ENCODE measurements at places on chromosomes 6 and 20.

DNA sequence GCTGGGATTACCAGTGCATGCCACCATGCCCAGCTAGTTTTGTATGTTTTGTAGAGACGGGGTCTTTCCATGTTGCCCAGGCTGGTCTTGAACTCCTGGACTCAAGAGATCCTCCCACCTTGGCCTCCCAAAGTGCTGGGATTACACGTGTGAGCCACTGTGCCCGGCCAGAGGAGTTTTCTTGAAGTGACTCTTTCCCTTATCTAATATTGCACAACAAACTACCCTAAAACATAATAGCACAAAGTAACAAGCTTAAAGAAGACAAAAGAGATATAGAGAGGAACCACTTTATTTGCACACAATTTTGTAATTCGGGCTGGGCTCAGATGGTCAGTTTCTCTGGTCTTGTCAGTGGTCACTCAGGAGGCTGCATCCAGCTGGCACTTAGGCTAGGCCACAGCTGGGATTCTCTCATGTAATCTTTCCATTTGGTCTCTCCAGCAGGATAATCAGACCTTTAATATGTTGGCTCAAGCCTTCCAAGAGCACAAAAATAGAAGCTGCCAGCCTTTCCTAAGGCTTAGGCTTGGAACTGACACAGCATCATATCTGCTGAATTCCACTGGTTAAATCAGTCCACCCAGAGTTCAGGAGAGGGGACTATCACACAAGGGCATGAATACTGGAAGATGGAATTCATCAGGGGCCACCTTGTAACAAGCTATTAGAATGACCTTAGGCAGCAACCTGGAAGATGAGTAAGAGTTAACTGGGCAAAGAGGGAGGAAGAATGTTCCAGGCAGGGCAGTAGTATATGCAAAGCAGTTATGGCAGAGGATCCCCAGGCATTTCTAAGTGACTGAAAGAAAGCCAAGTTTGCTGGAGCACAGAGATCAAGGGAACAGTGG lies 56.7 kb upstream of the PNRC1 start:
- DNase-seq, result no peak

GRCh38 chr6:111597291-111598086 lies 8.2 kb downstream of the TRAF3IP2 start:
- no peak for DNase-seq

DNA sequence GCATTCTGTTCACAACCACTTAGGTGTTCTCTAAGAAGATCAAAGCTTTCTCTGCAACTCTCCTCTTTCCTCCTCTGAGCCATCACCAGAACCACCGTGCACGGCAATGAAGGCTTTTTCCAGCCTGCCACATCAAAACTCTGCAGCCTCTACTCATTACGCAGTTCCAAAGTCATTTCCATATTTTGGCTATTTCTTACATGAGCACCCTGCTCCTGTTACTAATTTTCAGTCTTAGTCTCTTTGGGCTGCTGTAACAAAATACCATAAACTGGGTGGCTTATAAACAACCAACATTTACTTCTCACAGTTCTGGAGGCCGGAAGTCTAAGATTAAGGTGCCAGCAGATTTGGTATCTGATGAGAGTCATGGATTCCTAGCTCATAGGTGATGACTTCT lies 70.4 kb upstream of the THBS2 start:
- DNase-seq, result no peak

DNA sequence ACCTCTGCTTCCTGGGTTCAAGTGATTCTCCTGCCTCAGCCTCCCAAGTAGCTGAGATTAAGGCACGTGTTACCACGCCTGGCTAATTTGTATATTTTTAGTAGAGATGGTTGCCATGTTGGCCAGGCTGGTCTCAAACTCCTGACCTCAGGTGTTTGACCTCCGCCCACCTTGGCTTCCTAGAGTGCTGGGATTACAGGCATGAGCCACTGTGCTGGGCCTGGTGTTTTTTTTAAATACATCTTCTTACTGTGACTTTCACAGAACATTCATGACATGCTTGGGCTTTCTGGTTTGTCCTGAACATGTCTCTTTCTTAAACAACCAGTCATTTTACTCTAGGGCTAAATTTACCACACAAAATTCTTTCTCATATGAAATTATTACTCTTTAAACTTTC lies 34.7 kb upstream of the FAM8A1 start:
- DNase-seq, result no peak

- DNase-seq, result no peak
Measured at GRCh38 chr6:50724381-50725124, 11.2 kb downstream of the TFAP2D start.

DNA sequence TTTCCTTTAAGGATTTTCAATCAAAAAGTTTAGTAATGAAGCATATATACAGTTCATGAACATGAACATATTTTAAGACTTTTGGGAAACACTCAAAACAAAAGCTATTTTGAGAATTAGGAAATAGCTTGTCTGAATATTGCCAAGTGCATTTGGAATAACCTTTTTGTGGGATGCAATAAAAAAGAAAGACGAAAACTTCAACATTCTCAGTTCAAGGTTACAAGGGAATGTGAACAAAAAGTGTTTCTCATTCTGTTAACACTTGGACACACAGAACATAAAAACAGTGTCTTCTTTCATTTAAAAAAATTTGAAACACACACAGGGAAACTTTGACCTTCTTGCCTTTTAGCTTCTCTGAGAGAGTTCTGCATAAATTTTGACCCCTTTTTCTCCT lies 72.7 kb upstream of the TCF21 start:
- no peak for DNase-seq

DNA sequence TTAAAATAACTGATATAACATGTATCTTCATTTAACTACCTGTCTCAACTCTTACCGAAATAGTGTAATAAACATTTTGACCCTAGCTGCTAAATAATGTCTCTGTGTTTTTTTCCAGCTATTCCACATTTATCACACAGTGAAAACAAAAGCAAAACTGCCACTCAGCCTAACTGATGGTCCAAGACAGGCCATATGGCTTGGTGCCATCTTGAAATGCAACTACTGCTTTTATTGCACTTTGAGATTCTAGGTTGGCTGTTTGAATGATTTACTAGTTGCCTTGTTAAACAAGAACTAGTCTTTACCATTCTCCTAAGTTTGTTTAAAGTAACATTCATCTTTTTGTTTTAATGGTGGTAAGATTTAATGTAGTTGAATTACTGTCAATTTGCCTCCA lies 739.8 kb downstream of the TFAP2A start:
- no peak for DNase-seq

DNA sequence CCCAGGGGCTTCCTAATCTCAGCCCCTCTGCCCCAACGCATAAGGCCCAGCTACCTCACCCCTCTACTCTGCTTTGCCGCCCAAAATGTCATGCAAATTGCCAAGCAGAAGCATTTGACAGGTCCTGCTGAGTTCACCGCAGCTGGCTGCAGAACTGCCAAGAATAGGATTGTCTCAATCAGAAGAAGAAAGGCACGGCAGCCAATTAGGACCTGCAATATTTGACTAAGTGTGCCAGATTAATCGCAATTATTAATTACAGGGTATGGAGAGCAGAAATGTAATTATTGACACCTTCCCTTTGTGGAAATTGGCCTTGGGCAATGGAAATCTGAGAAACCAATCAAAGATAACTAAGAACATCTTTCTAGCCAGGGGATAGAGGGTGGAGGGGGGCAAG lies 318.6 kb downstream of the LRFN2 start:
- no peak for DNase-seq

- no peak for DNase-seq
Measured at GRCh38 chr6:138107752-138108592, 753 bp upstream of the PERP start.

DNA sequence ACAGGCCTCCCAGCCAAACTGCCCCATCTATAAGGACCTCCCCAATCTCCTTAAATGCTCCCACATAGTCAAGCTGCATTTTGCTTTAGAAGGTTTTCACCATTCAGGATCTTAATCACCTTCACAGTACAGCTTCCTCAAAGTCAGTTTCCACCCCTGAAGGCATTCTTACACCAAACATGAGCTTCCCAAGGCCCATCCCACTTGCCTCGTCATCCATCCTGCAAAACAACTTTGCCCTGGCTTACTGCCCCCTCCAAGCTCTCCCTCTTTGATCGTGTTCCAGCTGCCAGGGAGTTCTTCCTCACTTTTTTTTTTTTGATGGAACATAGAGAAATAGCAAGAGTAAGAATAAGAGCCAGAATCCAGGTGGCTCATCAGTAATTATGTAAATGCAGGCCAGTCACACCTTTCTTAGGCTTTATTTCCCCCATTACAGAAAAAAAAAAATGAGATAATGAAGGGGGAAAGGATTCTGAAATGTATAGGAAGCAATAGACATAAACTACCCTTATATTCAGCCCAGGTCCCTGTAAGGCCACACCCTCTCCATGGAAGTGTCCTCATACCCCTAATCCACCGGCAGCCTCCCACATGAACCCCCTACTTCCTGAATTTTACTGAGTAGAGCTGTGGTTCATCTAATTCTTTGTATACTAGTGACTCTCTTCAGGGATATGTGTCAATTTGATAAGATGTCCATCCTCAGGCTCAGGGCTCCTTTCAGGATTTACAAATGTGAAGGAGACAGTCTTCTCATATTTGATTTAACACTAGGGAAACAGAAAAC lies 12.7 kb downstream of the TRIM27 start:
- no peak for DNase-seq

GRCh38 chr6:85684809-85685171 lies 42.1 kb upstream of the SYNCRIP start:
- no peak for DNase-seq

GRCh38 chr6:170160628-170161611 lies 130.0 kb downstream of the DLL1 start:
- DNase-seq, result no peak

GRCh38 chr6:134819236-134819635 lies 130.7 kb downstream of the ALDH8A1 start:
- DNase-seq, result no peak

DNA sequence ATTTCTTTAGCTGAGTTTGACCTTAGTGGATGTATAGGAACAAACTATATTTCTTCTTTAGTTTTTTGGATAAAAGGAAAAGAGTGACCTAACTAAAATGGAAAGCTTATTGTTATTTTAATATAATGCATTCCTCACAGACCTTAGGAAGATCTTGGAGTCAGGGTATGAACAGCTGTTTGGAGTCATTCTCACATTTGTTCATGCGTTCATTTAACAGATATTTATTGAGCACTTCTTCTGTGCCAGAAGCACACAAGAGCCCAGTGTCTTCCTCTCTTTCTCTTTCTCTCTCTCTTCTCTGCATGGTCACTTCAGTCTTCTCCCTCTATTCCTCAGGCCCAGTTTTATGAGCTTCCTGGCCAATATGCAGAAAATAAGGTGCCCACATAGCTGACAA lies 744.0 kb upstream of the MAP3K7 start:
- DNase-seq, result no peak

DNA sequence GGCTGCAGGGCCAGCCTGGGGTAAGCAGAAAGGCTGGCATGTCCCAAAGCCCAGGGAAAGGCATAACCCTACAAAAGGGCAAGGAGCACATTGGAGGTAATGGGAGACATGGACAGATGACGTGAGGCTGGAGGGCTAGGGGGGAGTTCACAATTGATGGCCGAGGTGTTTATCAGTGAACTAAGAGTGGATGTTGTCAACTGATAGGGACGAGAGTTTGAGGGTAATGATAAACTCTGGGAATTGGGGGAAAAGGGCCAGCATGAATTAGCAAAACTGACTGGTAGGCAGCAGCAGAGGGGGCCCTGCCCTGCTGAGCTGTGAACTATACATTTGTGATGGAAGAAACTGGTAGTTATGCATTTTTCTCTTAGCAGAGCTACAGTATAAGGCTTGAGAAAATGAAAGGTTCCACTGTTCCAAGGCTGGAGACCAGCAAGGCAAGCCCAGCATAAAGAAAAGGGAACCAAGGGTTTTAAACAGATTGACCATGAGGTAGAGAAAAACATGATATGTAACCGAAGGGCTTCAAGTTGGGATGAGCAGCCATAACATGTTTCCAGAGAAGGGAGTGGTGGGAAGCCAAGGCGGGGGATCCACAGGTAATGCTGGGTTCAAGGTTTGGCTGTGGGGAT lies 98.1 kb upstream of the MLN start:
- DNase-seq, result no peak
